ENCODE measurements at places on chromosomes 11 and 22.

- DNase-seq = no peak
These were observed 74.4 kb downstream of the PANX1 start for GRCh38 chr11:94203070-94203469.

GRCh38 chr22:38062791-38063190 lies 5.6 kb downstream of the PICK1 start:
- no peak for DNase-seq

DNA sequence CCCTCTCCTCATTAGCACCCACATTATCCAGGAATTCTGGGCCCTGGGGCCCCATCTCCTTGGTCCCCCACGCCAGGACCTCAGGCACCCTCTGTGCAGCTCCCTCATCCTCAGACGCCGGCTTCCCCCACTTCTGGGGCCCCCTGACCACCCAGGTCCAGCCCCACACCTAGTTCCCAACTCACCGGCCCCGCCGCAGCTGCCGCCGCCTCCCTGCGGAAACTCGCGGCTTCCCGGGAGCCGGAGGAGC lies at the start of gene PCSK7:
Gene PCSK7 (minus strand): TSS at position 232 of the 250 bp plus-strand sequence. CDS start 2,229 bp downstream, outside the sequence.
- no peak for DNase-seq

GRCh38 chr11:8813658-8814057 lies 97.3 kb upstream of the AKIP1 start:
- DNase-seq = peak; percentile 89
